Activated effector memory CD4-positive, alpha-beta T cell treated with Interleukin-2 at 50 U/mL for 16 hours (primary cell): ENCODE measurements at places on chromosomes 5 and 9.

GRCh38 chr5:114089259-114089658, 272.6 kb upstream of the KCNN2 start:
- no peak for DNase-seq

GRCh38 chr9:77725046-77725694, 77.0 kb upstream of the GNA14 start:
- no peak for DNase-seq

DNA sequence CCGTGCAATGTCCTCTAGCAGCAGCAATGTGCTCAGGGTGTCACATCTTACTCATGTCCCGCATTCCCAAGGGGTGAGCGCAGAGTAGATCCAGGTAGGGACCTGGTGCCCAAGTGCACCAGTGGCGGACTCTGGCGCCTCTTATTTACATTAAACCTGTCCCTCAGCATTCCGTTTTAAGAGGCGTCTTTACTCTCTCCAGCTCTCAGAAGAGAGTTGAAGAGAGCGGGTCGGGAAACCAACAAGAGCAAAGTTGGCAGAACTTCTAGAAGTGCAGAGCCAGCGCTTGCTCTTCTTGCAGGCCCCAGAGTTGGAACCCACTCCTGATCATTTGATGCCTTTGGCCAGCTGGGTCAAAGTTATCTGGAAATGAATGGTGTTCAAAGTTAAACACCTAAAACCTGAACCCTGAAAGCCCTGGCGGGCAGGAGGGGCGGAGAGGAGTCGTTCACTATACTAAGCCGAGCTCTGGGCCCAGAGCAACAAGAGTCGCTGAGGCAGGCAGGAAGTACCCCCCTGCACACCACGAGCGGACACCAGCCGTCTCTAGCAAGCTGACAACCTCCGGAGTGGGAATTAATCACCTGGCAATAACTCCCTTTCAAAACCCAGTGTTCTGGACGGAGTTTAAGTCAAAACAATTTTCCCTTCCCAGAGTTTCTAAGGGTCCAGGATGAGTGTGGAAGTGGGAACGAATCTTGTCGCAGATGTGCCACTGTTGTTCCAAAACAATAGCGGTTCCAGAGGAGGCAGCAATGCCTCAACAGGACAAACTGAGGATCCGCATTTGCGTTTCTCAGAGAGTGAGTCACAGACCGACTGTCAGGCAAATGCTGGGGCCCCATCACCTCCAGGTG, 122.8 kb downstream of the TMEM161B start:
- DNase-seq: no peak

DNA sequence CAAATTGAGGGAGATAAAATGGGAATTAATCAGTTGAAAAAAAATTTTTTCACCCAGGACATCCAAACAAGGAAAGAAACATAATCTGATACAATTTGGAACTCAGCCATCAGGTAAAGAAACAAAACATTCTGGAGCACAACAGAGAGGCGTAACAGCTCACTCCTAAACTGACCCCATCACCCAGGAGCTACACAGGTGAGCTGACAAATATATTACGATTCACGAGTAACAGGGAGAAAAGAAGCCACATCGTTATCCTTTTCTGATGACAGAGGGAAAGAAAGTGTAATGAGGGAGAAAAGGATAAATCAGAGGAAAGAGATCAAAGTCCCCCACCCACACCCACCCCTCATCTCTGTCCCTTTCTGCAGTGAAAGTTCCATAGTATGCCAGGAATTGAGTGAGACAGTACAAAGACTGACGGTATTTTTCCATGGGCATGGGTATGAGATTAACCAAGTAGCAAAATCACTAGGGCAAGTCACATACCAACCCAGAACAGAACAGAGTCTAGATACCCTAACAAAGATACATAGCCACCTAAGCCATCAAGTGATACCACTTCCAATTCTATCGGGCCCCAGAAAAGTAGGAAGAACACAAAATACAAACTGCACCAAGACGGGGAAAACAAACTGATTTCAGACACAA, 45.4 kb downstream of the TMEM245 start:
- DNase-seq: no peak

- no peak for DNase-seq
Observed at GRCh38 chr5:66850354-66851075, 254.3 kb downstream of the MAST4 start.

- no peak for DNase-seq
Observed at GRCh38 chr5:93225748-93226147, 355.3 kb downstream of the NR2F1-AS1 start.

DNA sequence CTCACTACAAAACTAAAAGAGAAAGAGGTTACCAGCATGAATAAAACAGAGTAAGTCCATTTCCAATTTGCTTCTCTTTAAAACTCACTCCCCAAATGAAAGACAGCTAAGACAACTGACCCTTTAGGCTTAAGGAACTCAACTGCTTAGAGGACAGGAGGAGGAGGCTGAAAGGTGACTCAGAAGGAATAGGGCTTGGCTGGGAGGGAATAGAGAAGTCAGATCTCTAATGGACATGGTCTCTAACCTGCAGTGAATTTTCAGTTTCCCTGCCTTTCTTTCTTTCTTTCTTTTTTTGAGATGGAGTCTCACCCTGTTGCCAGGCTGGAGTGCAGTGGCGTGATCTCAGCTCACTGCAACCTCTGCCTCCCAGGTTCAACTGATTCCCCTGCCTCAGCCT, 261.8 kb upstream of the CLINT1 start:
- DNase-seq: no peak

GRCh38 chr5:143564417-143564816, 160.9 kb upstream of the NR3C1 start:
- no peak for DNase-seq

GRCh38 chr5:119311688-119312087, 44.1 kb upstream of the TNFAIP8 start:
- DNase-seq: no peak

GRCh38 chr5:178425621-178426068, 164.5 kb downstream of the COL23A1 start:
- DNase-seq: no peak

GRCh38 chr5:65760504-65761275, 38.7 kb downstream of the NLN start:
- peak; percentile 47 for DNase-seq

DNA sequence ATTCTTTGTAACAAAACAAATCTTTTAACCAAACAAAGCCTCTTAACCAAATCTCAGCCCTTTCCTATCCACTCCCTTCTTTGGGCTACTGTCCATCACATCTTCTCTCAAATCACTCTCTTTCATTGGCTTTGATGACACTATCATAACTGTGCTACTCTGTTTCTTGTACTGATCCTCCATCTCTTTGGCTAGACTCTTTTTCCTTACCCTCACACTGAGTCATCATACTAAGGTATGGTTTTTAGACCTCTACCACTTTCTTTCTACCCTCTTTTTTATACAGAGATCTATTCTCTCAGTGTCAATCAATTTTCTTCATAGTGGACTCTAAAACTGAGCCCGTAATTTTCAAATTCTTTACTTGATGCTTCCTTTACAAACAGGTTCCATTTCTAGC, 174.9 kb downstream of the RAPGEF6 start:
- DNase-seq: no peak

DNA sequence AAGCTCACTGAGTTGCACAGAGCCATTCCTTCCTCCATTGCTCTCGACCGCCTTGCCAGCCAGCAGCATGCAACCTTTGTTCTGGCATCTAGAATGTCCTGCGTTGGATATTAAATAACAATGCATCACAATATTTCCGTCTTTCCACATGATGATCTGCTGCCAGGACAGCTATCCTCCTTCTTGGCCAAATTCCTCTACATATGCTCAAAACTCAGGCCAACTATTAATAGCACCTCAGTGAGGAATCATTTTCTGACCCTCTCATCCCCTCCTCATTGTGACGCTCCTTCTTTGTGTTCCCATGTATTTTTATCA, 128.6 kb downstream of the MYO10 start:
- no peak for DNase-seq

- no peak for DNase-seq
Observed at GRCh38 chr5:89353837-89354551, 471.0 kb upstream of the MEF2C start.

GRCh38 chr5:52743970-52744369, 43.7 kb upstream of the ITGA1 start:
- DNase-seq: peak; percentile 18

- no peak for DNase-seq
Observed at GRCh38 chr5:1135696-1136525, 24.0 kb upstream of the SLC12A7 start.

- DNase-seq: no peak
Observed at GRCh38 chr9:85332487-85332886, 409.3 kb downstream of the AGTPBP1 start.

GRCh38 chr9:88829276-88829675, 162.0 kb upstream of the S1PR3 start:
- no peak for DNase-seq

DNA sequence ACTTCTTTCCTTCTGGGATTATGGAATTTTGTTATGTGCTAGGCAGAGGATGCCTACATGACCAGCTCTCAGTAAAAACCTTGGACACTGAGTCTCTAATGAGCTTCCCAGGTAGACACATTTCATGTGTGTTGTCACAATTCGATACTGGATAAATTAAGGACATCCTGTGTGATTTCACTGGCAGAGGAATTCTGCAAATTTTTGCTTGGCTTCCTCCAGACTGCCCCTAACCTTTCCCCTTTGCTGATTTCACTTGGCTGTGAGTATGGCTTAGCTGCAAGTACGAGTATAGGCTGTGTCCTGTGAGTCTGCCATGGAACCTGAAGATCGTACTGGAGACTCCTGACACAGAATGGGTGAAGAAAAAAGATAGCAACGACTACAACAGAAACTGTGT, 47.6 kb downstream of the MRPS27 start:
- DNase-seq: no peak

DNA sequence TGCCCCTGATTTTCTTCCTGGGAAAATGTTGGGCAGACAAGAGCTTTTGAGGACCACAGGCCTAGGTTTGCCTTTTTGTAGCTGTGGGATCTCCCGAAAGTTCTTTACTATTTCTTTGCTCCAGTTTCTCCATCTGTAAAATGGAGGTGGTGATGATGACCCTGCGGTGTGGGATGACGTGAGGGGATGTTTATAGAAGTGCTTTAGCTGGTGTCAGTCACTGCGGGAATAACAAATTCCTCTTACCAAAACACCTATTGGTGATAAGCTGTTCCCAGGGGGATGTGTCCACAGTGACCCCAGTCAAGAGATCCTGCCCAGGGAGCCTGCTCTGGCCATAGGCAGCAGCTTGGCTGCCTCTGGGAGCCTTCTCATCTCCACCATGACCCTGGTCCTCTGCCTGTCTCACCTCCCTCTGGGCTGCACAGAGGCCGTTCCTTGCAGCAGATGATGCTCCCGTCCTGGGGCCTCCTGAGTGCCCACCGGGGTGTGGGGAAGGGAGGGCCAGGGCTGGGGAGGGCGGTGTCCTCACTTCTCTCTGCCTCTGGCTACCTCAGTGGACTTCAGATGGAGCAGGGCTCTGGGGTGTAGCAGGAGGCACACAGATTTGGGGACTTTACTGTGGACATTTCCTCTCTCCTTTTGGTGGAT, 77.2 kb downstream of the COL15A1 start:
- no peak for DNase-seq

GRCh38 chr5:31731016-31731415, 92.1 kb downstream of the PDZD2 start:
- no peak for DNase-seq

- no peak for DNase-seq
Observed at GRCh38 chr5:155017610-155018009, 4.1 kb downstream of the KIF4B start.

DNA sequence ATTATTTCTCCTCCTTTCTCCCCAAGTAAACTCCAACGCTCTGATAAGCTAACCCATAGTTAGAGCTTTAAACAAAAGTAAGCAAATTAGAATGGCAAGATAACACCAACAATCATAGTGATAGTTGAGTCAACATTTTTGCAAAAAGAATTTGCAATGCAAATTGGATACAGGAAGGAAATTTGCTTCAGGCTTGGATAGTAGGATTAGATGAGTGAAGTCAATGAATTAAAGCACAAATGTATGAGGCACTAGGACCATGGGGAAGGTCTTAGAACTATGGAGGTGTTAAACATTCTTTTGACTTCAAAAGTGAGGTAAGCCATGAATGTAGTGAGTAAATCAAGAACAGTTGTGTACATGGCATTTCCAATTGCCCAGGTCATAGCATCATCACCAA, 289.8 kb upstream of the GRAMD2B start:
- DNase-seq: no peak

DNA sequence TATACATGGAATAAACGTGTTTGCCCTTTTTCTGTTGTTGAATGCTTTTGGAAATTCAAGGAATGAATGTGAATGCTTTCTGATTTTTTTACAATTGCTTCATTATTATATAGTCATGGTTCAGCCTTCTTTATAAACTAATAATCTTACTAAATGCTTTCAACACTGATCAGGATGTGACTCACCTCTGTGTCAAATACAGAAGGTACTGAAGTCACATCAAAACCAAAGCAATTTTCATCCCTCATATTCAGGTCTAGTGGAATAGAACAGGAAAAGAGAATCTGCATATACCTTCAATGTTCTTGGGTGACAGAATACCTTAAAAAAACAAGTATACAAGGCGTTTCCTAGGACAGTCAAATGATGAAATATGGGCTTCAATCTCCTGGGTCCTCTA, 170.7 kb downstream of the PDE4D start:
- no peak for DNase-seq

- DNase-seq: no peak
Observed at GRCh38 chr5:36606036-36606427, 374 bp upstream of the SLC1A3 start.

GRCh38 chr5:142958944-142959682, 188.9 kb downstream of the ARHGAP26 start:
- DNase-seq: no peak

- no peak for DNase-seq
Observed at GRCh38 chr9:131275332-131276093, 797 bp downstream of the FAM78A start.

DNA sequence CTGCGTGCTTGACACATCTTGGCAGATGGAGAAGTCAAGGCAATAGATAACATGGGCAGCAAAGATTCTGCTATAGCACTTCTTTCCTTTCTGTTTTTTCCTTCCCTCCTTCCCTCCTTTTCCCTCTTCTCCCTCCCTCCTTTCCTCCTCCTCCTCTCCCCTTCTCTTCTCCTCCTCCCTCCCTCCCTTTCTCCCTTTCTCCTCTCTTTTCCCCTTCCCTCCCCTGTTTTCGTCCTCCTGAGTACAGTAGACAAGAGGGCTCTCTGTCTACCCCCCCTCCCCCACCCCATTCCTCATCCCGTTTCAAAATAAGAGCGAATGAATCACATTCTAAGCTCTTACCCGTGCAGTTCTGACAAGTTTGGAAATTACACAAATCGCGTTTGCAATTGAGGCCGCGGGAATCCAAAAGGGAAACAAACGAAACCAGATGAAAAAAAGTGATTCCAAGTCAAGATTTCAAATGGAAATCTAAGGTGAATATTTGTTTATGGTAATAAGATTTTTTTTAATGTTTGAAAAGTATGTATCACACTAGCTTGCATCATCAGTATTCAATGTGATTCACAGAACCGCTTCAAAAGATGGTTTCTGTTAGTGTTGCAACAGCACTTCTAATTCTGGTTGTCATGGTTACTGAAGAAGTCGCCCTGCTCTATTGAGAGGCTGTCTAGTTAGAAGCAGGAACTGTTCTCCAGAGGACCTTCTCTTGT, 1.3 kb downstream of the NIM1K start:
- no peak for DNase-seq

GRCh38 chr9:115117999-115118878, at the start of gene TNC:
TNC (minus strand) TSS chr9:115118157; CDS start chr9:115091018, 27,139 bp downstream.
- no peak for DNase-seq

GRCh38 chr5:144742361-144742760, 571.7 kb downstream of the KCTD16 start:
- no peak for DNase-seq

GRCh38 chr5:173204185-173204979, 30.6 kb downstream of the NKX2-5 start:
- no peak for DNase-seq

GRCh38 chr5:93850311-93850710, 108.9 kb upstream of the POU5F2 start:
- DNase-seq: no peak
